ENCODE measurements at places on chromosomes 2 and 18. TPM values are rescaled to one million over a fixed set of nuclear protein-coding genes. Genes with fewer than 3 reads are reported as not detected.

The MSH2 gene
- 261 TPM for total RNA-seq

- no peak for DNase-seq
Observed at GRCh38 chr2:106956416-106956815, 70.4 kb upstream of the ST6GAL2 start.

- no peak for DNase-seq
Observed at GRCh38 chr2:216604458-216604857, 28.8 kb upstream of the IGFBP2 start.

The IMPACT gene
- total RNA-seq = 42.1 TPM

DNA sequence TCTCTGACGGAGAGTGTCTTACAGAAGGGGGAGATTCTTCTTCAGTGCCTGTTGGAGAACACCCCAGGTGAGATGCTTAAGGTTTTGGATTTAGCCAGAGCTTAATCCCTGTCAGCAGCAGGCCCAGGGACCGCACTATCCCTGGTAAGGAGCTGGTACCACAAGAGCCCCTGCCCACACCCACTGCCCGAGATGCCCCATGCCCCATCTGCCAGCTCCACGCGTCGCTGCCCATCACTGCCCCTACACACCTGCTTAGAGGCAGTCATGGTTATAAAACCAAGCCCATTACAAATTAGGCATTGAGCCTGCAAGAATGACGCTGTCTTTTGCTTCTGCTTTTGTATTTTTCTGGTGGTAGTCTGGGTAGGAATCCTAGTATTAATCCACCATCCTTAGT lies 21.7 kb downstream of the CEP68 start:
- no peak for DNase-seq

DNA sequence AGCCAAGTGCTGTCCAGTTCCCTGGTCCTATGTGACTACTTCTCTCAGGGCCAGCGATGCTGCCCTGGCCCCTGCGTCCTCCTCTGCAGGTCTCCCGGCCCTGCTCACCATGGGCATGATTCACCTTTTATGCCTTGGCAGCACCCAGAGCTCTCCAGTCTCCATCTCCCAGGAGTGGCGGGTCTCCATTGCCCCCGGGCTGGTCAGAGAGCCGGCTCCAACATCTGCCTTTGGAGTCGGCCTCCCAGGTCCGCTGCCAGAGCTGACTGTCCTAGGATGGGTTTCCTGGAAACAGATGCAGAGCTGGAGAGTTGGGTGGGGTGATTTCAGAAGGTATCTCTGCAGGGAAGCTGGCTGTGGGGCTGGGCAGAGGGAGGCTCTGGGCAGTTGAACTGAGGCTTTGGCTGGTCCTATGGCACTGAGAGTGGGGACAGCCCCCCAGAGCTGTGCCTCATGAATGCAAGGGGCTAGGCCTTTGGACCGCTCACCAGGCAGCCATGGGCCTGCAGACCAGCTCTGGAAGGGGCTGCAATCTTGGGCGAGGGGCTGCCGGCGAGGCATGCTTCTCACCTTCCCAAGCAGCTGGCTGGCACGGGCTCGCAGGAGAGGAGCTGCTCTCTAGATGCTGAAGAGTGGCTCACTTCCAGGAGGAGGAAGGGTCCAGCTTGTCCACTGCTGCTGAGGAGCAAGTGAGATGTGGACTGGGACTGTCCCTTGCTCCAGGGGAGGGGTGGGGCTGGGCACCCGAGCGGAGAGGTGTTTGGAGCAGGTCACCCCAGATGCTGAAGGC lies 59.8 kb upstream of the HS6ST1 start:
- no peak for DNase-seq

DNA sequence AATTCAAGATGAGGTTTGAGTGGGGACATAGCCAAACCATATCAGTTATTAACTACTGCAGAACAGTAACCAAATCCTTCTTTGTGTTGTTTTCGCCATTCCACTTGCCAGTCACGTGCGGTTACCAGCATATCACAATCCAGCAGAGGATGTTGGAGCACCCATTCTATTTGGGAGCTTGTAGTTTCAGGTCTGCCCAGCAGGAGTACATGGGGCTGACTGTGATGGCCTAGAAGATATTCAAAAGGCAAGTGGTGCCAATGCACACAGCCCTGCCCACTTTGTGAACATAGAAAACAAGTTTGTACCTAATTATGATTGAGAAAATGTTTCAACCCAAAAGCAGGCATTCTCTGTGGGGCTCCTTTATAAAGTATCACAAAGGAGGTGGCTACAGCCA lies 57.0 kb downstream of the ZNF519 start:
- DNase-seq = peak; percentile 28

- no peak for DNase-seq
Observed at GRCh38 chr2:142778289-142778688, 99.2 kb upstream of the KYNU start.

The LHCGR gene
- total RNA-seq = 0.45 TPM

GRCh38 chr2:153386481-153386897 lies 92.1 kb downstream of the RPRM start:
- no peak for DNase-seq

DNA sequence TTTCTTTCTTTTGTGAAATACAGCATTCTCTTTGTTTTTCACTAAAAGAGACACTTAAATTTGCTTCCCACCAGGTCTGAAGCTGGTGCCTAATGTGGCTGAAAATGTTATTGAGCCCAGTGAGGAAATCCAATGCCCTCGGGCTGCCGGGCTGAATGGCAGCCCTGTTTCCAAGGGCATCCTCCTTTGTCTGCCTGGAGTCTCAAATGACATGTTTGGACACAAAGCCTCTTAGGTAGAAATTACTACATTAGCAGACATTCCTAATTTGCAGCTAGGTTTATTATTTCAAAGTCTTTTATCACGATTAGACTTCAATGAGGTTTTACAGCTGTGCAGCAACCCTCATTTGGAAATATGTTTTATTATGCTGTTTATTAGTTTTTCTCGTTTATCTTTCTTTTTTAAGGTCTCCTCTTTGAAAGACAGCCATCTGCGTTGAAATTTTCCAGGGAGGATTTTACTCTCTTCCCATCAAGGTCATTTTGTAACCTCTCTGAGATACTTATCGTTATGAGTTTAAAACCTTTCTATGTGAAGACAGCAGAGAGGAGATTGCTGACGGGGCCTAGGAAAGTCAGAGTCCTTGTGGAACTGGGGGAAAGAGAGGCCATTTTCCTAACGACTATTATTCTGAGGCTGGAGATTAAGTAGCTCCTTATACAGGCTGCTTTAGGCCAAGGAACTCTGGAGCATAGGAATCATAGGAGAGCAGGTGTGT lies 59.0 kb upstream of the ZNF532 start:
- DNase-seq = no peak

DNA sequence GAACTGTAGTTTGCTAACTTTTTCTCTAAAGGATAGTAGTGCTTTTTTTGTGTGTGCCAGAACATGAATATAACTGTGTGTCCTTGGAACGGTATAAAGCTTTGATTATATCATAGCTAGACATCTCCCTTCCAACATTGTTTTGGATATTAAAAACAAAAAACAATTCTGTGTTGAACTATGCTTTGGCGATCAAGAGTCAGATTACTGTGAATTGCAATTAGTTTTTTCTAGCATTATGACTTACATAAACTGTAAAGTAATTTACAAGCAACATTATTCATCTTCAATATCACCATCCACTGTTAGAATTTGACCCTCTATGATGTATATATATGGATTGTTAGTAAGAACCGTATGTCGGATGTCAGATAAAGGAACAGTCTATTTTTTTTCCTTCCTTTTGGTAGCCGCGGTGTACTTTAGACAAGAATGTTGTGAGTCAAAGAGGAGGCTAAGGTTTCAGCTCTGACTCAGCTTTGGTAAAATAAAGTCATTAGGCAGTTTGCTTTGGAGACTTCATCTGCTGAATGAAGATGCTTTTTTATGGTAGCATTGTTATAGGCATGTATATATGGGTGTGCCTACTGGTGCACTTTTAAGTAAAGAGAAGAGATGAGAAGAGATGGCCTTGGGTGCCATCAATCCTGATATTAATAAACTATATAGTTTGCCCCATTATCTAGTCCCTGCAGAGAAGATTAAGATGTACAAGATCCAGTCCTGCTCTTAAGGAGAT lies 76.4 kb downstream of the LTBP1 start:
- no peak for DNase-seq

DNA sequence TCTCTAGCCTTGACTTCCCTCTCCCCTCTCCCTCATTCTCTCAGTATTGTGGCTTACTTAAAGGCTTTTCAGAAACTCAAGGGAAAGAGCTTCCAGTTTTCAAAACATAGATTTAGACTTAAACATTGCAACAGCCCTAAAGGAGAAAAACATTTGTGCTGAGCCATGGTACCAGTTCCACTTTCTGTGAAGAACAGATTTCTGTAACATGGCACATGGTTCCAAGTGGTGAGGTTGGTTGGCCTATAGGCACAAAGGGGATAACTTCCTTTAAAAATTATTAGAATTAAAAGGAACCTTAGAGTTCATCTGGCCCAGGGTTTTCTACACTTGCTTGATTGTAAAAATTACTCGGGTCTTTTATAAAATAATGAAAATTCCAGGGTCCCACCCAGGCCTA lies 138.6 kb upstream of the CDCA7 start:
- no peak for DNase-seq

The TEKT4 gene
- not detected for total RNA-seq

DNA sequence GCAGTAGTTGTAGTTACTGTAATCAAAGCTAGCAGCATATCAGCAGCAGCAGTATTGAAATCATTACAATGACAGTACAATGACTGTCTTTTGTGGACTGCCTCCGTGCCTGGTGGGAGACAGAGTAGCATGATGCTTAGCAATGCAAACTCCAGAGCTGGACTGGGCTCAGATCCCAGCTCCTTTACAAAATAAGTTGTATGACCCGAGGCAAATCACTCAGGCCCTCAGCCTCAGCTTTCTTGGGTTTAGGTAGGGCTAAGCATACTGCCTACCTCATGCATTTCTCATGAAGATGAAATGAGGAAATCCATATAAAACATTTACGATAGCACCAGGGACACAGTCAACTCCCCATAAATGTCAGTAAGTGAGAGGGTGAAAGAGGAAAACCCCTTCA lies 170.7 kb downstream of the TTC32 start:
- no peak for DNase-seq

The SPDYA gene
- total RNA-seq = 0.42 TPM

The MRO gene
- 0.80 TPM for total RNA-seq

The FOXD4L1 gene
- not detected for total RNA-seq

DNA sequence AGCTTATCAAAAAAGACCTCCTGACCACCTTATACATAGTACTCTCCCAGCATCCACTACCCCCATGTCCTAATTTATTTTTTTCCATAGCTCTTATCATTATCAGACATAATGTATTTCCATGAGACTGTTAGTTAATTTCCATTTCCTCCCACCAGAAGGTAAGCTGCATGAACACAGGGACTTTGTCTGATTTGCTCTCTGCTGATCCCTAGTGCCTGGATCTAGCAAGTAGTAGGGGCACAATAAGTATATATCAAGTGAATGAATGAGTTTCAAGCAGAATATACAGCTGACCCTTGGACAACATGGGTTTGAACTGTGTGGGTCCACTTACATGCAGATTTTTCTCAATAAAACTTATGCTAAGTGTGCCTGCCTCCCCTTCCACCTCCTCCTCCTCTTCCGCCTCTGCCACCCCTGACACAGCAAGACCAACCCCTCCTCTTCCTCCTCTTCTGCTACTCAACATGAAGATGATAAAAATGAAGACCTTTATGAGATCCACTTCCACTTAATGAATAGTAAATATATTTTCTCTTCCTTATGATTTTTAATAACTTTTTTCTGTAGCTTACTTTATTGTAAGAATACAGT lies 53.8 kb downstream of the CTAGE1 start:
- no peak for DNase-seq

DNA sequence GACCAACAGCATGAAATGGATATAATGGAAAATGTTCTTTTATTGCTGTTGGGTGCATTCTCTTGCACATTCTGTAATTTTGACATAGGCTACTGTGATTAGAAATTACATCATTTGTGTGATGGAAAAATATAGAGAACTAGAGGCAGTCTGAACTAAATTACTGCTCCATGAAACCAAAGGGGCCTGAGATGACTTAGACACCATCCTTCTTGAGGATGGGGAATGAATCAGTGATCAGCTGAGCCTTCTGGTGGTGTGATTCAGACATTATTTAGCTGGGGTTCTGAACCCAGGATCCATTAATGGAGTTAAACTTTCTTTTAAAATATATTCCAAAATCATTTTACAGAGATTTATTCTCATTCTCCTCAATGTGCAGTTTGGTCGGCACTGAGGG lies 135.8 kb downstream of the LDLRAD4 start:
- DNase-seq = no peak

GRCh38 chr18:9570255-9570654 lies 44.1 kb downstream of the PPP4R1 start:
- DNase-seq = no peak

The DLGAP1 gene
- 59.5 TPM for total RNA-seq

DNA sequence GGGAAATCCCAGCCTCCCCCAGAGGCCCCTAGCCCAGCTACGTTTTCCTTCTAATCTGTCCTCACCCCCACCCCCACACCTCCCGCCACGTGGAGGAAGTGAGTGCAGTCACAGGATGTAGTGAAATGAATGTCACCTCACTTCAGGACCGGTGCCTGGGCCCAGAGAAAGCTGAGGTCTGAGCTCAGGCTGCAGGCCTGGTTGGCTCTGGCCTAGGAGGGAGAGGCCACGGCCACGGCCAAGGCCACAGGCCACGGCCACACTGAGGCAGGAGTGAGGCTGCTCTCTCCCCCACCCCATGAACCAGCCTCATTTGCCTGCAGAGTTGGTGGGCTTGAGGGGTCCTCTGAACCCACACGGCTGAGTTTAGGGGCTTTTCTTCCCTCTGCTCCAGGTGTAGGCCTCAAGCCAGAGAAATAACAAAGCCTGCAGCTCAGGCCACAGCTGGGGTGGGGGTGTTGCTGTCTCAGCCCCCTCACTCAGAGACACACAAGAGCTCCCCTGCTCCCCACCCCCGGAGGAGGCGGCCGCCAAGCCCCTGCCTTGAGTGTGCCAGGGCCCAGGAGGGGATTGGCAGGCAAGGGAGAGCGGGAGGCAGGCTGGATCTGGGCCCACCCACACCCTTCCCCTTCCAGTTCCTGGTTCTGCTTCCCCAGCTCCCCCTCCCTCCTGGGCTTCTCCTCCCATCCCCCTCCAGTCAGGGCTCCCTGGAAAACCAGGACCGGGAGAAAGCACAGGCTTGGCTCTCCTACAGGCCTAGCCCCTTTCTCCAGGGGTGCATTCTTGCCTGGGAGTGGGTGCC lies 27.0 kb downstream of the DNMT3A start:
- peak; percentile 93 for DNase-seq

DNA sequence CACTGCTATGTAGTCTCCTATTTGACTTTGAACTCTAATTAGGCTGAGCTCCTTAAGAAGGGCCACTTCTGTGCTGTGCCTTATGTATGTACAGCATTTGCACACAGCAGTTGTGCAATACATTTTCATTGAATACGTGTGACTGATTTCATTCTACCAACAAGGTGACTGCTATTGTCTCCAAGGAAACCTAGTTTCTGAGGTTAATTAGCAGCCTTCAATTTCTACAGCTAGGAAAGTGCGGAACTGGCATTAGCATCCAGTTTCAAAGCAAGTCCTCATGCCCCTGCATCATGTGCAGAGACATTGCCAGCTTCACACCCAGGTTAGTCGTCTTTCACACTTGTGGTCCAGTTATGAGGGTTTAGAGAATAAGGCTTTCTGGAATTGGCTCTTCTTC lies 58.6 kb downstream of the NCK2 start:
- no peak for DNase-seq

The MC5R gene
- total RNA-seq = not detected

The PRSS56 gene
- not detected for total RNA-seq

The AMER3 gene
- 0.49 TPM for total RNA-seq

- no peak for DNase-seq
Observed at GRCh38 chr2:233243348-233243747, 8.1 kb upstream of the ATG16L1 start.

The PPP1R1C gene
- 5.7 TPM for total RNA-seq
